Regular cardiac myocyte (primary cell): ENCODE measurements at places on chromosomes 11 and 22. TPM values are rescaled to one million over a fixed set of nuclear protein-coding genes. Genes with fewer than 3 reads are reported as not detected.

Gene CEND1
- 0.28 and 0.96 TPM in 2 replicates for total RNA-seq

Gene THRSP
- total RNA-seq: not detected in 2 replicates

Gene NUDT8
- total RNA-seq: 2.5 and 8.8 TPM in 2 replicates

Gene MYOD1
- not detected in 2 replicates for total RNA-seq

Gene UPB1
- total RNA-seq: 0.38 and 0.85 TPM in 2 replicates
